ENCODE measurements at places on chromosomes 7 and 10. TPM values are rescaled to one million over a fixed set of nuclear protein-coding genes. Genes with fewer than 3 reads are reported as not detected.

The HSPA12A gene
- total RNA-seq, result 13.2 TPM

The GNAT3 gene
- not detected for total RNA-seq

The SLC35G1 gene
- 7.0 TPM for total RNA-seq

- DNase-seq, result no peak
These were observed 227.1 kb downstream of the ADRA2A start for GRCh38 chr10:111303887-111304286.

DNA sequence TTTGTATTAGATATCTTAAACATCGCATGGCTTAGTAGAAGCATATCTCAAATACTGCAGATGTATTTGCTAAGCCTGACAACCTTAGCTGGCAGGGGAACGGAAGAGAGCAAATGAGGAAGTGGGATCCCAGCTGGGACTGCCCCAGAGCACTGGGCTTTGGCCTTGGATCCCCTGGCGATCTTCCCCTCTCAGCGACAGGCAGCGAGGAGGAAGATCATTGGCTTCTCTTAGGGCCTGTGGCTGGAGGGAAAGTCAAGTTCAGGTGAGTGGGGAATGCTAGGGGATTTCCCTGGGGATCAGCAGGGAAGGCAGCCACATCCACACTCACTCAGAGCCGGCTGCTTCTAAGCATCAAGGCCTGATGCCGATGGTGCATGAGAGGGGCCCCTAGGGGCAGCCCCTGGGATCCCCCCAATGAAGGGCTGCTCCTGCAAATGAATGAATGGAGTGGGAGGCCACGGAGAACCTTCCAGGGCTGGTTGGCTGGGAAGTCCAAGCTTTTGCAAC is 42.0 kb downstream of the LYZL2 start:
- no peak for DNase-seq

GRCh38 chr10:116084161-116084560 is 188.8 kb downstream of the GFRA1 start:
- no peak for DNase-seq

GRCh38 chr10:73902351-73902750 is 8.6 kb upstream of the PLAU start:
- DNase-seq, result no peak

DNA sequence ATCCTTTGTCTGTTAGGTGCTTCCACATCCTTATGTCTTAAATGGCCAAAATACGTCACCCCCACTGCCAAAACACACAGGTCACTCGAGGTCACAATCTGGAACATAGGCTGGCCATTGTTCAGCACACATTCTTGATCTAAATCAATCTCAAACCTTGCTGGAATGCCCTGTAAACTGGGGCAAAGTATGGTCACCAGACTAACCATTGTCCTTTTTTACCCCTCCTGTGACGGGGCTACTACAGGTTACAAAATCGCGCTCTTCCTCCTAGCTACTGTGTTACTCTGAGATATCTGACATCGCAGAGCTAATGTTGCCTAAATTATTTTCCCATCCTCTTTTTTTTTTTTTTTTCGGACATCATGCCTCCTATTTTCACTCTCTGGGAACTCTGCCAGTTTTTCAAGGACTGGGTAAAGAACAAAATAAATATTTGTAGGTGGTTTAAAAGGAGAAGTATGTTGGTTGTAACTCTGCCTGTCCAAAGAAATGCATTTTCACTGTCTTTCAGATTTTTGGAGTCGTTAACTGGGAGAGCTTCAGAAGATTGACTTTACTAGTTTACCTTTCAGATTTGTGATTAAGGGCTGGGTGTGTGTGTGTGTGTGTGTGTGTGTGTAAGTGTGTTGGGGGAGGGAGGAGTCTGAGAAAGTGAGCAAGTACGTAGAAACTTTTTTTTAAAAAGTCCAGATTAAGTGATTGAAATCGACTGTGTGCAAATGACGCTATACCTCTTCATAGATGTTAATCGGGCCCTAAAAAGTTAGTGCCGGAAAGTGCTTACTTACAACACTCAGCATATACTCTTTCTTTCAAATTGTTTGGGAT is 942 bp upstream of the KIAA1217 start:
- DNase-seq, result no peak

DNA sequence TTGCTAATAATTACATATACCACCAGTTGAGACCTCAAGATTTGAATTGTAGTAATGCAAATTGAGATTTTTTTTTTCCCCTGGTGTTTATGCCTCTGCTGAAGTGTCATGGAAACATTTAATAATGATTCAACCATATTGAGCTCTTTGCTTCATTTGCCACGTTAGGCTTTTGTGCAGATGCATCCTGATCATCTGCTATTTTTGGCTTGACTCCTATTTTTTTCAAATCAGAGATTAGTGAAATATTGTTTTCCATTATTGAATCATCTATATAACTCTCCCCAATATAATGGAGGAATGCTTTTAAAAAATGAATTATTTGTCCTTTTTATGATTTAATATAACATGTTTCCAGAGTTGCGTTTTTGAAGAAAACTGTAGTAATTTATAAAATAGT is 115.1 kb downstream of the SRI start:
- DNase-seq, result no peak

GRCh38 chr10:21889477-21890275 is 113.9 kb downstream of the DNAJC1 start:
- no peak for DNase-seq
